ENCODE measurements at places on chromosomes 1 and 21. TPM values are rescaled to one million over a fixed set of nuclear protein-coding genes. Genes with fewer than 3 reads are reported as not detected.

The RGS5 gene
- 2.6 TPM for total RNA-seq

The AMY2A gene
- total RNA-seq = not detected

The DIO1 gene
- total RNA-seq = not detected

The GBP7 gene
- total RNA-seq = not detected

The MINDY1 gene
- total RNA-seq = 12.6 TPM

The TRIM58 gene
- total RNA-seq = 0.06 TPM

The LAMC2 gene
- 71.0 TPM for total RNA-seq

The PODN gene
- total RNA-seq = 0.25 TPM

The C1orf210 gene
- total RNA-seq = not detected

The LRRIQ3 gene
- total RNA-seq = 0.16 TPM

The OR1C1 gene
- not detected for total RNA-seq

The RIIAD1 gene
- total RNA-seq = not detected

The DENND2D gene
- 0.49 TPM for total RNA-seq

The LIN28A gene
- total RNA-seq = not detected

The SH2D1B gene
- not detected for total RNA-seq

The CHRM3 gene
- total RNA-seq = 0.13 TPM

The TSPAN1 gene
- 0.49 TPM for total RNA-seq

The RASAL2 gene
- 33.6 TPM for total RNA-seq

The MAEL gene
- total RNA-seq = not detected

The UTS2 gene
- total RNA-seq = not detected

The GNG12 gene
- total RNA-seq = 245 TPM

The SPRR2E gene
- not detected for total RNA-seq

The MIB2 gene
- 31.1 TPM for total RNA-seq

The HSD3B1 gene
- not detected for total RNA-seq

The TDRD5 gene
- not detected for total RNA-seq

The USF1 gene
- 104 TPM for total RNA-seq

The KCNJ15 gene
- 1.1 TPM for total RNA-seq

The TIAM1 gene
- 0.32 TPM for total RNA-seq

The AGT gene
- total RNA-seq = not detected

The HCRTR1 gene
- total RNA-seq = 0.65 TPM

The CCDC30 gene
- total RNA-seq = 1.1 TPM

The PNRC2 gene
- total RNA-seq = 95.4 TPM

The DENND2C gene
- total RNA-seq = 0.49 TPM

The RNF186 gene
- not detected for total RNA-seq

The NFASC gene
- total RNA-seq = 0.06 TPM

The MCOLN3 gene
- total RNA-seq = not detected

The PPIAL4G gene
- not detected for total RNA-seq

The OR2T10 gene
- not detected for total RNA-seq

The SPATA6 gene
- total RNA-seq = 1.6 TPM

The AJAP1 gene
- total RNA-seq = 0.13 TPM

The OR10Z1 gene
- not detected for total RNA-seq

The LRRC42 gene
- total RNA-seq = 23.2 TPM

The ZC3H12A gene
- total RNA-seq = 4.4 TPM

The SLC44A3 gene
- 2.1 TPM for total RNA-seq

The CCSAP gene
- 4.4 TPM for total RNA-seq

The RORC gene
- total RNA-seq = not detected

The ERO1B gene
- total RNA-seq = 3.9 TPM

The GNAT2 gene
- 0.49 TPM for total RNA-seq

The PADI3 gene
- not detected for total RNA-seq
